ENCODE measurements at places on chromosomes 7 and 10.

- DNase-seq: no peak
Observed at GRCh38 chr7:133887459-133887858, 239.7 kb upstream of the LRGUK start.

GRCh38 chr7:138433583-138434443 is 26.2 kb upstream of the TRIM24 start:
- DNase-seq: no peak

- DNase-seq: no peak
Observed at GRCh38 chr7:76353744-76354143, 5.0 kb downstream of the YWHAG start.

GRCh38 chr10:64275774-64276173 is 754.6 kb downstream of the REEP3 start:
- no peak for DNase-seq

Data from activated naive CD4-positive, alpha-beta T cell (primary cell).